GM23248 (cell line): ENCODE measurements at places on chromosomes 16 and 17.

- no peak for DNase-seq
Observed at GRCh38 chr17:49783071-49783715, 5.3 kb upstream of the KAT7 start.

GRCh38 chr16:71565812-71566700 is 10.8 kb downstream of the TAT start:
- DNase-seq: no peak

- DNase-seq: no peak
Observed at GRCh38 chr16:69193855-69194254, 6.9 kb downstream of the SNTB2 start.

DNA sequence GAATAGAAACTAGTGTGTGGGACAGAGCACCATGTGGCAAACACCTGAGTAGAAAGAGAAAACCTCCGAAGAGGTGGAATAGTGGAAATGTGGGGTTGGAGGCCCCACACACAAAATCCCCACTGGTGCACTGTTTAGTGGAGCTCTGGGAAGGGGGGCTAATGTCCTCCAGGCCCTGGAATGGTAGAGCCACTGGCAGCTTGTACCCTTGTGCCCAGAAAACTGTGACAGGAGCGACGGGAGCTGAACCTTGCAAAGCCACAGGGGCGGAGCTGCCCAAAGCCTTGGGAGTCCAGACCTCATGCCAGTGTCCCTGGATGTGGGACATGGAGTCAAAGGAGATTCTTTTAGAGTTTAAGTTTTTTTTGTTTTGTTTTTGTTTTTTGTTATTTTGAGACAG is 50.6 kb downstream of the RNF112 start:
- no peak for DNase-seq

- no peak for DNase-seq
Observed at GRCh38 chr16:16122264-16122663, 101.0 kb downstream of the ABCC6 start.

DNA sequence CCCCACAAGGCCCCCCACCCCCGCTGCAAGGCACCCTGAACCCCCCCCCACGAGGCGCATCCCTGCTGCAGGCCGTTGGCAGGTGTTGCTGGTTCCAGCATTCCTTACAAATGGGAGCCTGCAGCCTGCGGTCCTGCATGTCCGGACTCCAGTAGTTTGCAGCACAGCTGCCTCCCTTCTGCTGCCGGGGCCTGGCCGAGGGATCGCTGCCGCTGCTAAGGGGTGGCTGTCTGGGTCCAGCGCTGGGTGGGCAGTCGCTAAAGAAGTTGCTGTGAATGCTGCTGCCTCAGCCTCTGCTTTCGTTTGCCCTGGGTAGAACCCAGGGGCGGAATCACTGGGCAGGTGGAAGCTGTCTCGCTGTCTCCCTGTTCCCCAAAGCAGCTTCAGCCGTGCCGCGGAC is 11.8 kb downstream of the UTS2R start:
- DNase-seq: no peak

GRCh38 chr16:74771656-74772315 is 2.8 kb downstream of the FA2H start:
- DNase-seq: no peak

DNA sequence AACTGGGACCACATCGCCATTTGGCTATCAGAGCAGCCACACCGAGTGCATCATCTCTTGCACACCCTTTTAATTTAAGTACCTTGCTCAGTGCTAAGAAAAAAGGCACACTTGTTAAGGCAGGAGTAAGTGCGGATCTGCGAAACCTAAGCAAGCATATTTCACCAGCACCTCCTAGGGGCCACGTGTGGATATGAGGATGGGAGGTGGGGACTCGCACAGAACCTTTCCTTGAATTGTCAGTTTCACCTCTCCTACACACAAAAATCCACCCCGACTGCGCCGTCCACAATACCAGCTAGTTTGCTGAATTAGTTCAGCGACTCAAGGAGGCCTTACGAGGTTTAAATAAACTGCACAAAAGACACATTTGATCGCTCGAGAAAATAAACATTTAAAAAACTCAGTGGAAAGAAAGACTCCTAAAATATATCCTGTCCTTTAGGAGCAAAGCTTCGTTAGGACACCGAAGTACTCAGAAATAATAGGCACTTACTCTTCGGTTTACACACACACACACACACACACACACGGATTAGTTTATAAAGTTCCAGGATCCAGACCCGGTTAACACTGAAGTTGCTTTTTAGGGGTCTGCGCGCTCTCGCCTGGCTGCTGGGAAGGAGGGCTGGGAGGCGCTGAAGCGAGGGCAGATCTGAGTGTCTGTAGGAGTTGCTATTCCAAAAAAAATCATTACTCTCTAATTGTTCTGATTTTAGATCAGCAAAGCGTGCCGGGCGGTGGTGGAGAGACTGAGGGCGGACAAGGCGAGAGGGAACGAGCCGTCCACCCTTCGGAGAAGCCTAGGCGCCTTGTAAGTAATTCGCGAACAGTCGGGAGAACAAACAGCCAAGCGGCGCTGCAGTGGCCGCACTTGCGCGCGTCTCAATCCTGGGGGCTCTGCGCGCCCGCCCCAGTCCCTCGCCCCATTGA is 1.0 kb upstream of the KCNJ2 start:
- DNase-seq: peak; percentile 71

GRCh38 chr16:86669937-86670749 is 91.8 kb downstream of the FOXL1 start:
- no peak for DNase-seq

DNA sequence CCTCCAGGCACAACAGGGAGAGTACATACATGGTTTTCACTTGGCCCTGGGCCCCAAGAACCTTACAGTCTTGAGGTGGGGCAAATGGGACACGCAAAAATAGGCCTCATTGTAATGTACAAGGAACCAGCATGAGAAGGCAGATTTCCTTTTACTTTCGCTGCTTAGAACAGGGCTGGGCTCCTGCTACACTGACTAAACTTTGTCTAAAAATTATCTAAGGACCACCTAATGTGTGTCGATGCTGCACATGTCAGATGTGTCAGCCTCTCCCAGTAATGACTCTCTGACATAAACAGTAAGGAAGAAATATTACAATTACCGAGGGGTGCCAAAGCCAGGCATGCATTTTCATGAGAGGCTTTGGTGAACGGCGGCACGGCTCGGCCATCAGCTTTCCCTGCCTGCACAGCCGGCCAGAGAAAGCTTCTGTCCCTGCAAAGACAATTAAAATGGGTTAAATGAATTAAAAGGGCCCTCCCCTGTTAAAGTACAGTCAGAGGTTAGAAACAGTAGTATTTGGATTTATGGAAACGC is 224.2 kb upstream of the IRX3 start:
- DNase-seq: no peak

DNA sequence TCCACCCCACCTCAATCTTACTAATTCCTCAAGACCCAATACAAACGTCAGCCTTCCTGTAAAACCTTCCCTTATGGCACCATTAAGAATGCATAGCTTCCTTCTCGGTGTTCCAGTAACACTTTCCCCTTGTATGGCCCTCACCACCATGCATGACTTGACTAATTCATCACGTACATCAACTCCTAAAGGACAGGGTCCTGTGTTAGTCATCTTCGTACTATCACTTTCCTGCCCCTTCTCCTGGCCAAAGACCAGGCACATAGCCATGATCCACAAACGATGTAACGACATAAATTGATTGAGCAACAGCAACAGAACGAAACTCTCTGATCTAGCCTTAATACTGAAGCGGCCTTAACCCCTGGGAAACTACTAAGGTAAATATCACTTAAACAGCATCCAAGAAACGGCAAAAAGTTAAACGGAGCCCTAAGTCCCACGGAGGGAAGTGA is 612 bp downstream of the PSMD12 start:
- DNase-seq: peak; percentile 76

DNA sequence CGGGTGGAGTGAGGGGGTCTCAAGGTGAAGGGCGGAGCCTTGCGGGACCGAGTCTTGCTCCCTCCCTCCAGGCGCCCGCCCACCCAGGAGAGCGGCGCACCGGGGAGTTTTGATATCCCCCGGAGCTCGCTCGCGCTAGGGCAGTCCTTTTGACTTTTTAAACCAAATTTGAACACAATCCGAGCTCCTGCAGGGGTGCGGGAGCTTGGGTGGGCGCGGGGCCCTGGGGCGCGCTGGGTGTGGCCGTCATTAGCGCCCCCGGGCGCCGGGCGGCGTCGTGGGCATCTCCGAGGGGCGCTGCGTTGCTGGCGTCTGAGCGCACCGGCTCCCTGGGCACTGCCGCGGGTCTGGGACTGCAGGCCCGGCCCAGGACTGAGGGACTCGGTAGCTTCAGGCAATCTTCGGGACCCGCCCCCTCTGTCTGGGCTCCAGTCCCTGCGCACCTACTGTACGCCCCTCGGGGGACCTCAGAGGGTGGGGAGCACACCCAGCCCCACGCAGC is 10.9 kb downstream of the MAF start:
- DNase-seq: no peak

GRCh38 chr16:47979164-47979520 is 176.7 kb downstream of the ABCC12 start:
- no peak for DNase-seq

- no peak for DNase-seq
Observed at GRCh38 chr16:86831366-86831765, 253.0 kb downstream of the FOXL1 start.

- no peak for DNase-seq
Observed at GRCh38 chr17:78558989-78559388, 18.2 kb downstream of the DNAH17 start.

- DNase-seq: no peak
Observed at GRCh38 chr16:83715217-83715920, 92.4 kb upstream of the HSBP1 start.

- no peak for DNase-seq
Observed at GRCh38 chr17:34241062-34241461, 14.0 kb upstream of the CCL2 start.

DNA sequence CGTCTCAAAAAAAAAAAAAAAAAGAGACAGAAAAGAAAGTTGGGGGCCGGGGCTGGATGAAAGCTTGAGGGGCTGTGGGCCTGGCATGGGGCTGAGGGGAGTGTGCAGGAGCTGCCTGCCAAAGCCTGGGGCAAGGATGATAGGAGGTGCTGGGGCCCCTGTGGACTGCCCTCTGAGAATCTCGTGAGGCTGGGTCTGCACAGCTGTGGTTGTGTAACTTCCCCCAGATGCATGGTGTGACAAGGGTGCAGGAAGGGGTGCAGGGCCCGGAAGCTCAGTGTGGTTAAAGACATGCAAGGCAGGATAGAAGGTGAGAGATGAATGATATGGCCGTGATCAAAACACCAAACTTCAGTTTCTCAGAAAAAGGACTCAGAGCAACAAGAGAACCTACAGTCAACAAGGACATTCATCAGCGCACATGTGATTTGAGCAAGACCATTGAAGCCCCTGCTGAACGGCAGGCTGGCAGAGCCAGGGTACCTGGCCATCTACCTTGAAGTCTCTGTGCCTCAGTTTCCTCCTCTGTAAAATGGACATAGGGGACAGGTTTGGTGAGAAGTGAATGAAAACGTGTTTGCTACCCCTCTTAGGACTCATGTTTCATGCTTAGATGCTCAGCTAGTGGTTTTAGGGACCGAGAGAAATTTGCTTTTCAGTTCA is 9.6 kb downstream of the IL32 start:
- no peak for DNase-seq

DNA sequence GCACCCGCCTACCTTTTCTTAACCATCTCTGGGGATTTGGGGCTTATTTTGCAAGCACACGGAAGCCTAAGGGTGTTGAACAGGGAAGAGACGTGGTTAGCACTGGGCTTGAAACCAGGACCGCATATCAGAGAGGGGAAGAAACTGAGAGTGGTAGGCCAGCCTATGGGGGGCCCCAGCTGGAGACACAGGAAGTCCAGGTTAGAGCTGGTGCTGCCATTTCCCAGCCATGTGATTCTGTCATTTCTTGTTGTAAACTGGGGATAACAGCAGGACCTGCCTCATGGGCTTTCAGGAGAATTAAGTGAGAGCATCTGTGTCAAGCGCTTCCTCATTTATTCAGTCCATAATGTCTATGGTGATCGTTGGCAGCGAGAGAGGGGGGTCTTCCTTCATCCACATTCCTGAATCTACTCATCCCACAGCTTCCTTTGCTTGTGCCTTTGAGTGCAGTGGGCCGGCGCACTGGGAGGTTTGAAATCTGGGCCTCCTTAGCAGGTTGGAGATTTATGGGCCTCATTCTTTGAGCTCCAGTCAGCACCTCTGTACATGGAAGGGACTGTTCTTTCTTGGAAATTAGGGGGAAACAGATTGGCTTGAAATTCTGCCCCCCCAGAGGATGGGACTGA is 20.1 kb downstream of the NKD1 start:
- DNase-seq: no peak

DNA sequence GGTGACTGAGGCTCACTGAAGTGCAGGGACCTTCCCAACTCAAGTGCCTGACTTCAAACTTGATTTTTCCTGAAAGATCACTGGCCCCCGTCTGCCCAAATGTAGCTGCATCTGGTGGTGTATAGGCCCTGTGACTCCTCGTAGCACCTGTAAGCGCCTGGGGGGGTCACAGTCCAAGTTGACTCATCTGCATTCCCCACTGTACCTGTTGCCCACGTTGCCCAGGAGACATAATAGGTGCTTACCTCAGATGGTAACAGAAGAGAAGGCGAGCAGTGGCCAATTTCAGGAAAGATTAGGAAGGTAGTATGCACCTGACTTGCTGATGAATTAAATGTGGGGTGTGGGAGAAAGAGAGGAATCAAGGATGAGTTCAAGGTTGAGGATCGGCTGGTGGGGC is 44.1 kb upstream of the EMP2 start:
- no peak for DNase-seq

- no peak for DNase-seq
Observed at GRCh38 chr17:34758316-34758715, 178.9 kb downstream of the TMEM132E start.

DNA sequence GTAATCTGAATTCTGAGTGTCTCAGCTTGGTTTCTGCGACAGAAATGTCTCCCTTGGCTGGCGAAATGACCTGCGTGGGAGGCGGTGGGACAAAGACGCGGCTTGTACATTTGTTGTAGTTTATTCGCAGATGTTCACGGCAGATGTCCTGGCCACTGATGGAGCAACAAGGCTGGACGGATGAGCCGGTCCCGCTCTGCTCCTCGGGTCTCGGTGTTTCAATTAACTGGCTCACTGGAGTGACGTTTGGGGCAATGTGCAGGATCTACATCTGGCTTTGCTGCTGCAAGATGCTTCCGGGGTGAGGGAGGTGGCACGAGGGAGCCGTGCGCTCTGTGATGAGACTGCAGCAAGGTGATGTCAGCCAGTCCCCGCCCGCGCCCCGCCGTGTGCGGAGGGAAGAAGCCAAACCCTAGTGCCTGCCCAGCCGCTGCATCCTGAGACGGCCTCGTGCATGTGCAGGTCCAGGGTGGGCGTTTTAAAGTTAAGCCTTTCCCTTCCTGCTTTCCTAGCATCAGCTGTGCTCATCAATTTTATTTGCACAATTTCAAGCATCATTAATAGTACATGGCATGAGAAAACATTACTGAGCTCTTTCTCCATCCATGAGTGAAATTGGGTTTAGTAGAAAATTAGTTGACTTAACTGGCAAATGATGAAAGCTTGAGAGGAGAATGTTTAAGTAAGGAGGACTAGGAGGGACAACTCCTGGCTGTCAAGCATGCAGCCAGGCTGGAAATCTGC is 44.4 kb downstream of the MGAT5B start:
- no peak for DNase-seq

GRCh38 chr17:5592382-5592781 is 8.1 kb upstream of the NLRP1 start:
- peak; percentile 64 for DNase-seq

GRCh38 chr17:79125503-79125902 is 50.9 kb downstream of the ENGASE start:
- no peak for DNase-seq
